ENCODE measurements at places on chromosomes 3 and 15.

DNA sequence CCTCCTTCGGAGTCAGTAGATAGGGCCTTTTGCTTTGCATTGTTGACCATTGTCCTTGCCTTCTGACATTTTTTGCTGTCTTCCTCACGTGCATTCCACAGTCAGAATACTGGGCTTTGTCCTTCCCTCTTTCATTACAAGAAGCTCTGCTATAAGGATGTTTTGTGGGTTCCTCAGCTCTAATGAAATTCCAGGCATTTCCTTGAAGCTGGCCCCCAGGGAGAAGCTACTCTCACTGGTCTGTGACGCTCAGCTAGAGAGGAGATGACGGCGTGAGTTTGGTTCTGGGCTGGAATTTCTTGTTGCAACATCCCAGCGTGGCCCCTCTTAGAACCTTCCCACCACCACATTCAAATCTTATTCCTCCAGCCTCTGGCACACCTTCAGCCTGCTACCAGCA lies 210.2 kb downstream of the TJP1 start:
- no peak for DNase-seq

DNA sequence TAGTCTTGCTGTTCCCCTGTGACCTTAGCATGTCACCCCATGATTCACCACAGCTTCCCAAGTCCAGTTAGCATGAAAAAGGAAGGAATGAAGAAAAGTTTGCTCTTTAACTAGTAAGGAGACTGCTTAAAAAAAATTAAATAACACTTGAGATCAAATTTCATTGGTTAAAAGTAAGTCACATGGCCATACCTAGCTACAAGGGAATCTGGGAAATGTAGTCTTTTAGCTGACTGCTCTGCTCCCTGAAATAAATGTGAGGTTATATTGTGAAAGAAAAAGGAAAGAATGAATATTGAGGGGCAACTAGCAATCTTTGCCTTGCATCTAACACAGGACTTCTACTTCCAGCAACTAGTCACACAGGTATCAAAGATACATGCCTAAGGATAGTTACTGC lies 84.7 kb upstream of the LRRN1 start:
- DNase-seq, result no peak

DNA sequence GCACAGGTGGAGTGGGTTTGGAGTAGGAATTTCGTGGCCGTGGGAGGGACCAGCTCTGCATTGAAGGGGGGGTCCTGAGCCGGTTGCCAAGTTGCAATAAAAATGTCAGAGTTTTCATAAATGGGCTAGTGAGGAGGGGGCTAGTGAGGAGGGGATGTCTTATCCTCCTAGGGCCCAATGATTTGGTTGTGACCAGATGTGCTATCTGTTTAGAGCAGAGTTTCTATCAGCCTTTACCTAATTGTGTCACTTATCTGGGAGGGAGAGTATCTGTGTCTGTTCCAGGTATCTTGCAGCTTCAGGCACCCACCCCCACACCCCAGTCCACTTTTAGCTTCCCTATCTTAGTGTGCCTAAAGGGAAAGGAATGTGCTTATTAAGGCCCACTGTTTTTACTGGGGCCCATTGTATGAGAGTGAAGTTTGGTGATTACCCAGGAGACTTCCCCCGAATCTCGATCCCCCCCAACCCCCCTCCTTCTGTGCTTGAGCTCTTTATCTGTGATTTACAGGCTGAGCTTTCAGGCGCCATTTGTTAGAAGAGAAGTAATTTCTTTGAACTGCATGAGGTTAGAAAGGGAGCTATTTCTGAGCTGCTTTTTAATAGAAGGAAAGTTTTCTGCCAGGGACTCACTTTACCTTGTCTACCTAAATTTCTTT lies 42.6 kb downstream of the PPCDC start:
- no peak for DNase-seq

DNA sequence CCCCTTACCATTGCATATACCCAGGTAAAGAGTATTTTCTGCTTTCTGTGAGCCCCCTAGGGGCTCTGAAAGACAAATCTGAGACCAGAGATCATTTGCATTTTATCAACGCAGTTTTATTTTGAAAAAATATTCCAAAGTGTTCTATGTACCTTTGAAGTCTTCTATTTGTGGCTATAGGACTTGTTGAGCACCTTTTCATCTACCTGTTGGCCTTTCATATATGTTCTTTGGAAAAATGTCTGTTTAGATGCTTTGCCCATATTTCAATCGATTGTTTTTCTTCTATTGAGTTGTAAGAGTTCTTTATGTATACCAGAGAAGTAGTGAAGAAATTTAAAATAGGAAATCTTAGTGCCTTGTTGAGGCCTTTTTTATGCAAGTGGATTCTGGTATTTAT lies 94.0 kb downstream of the LRRC28 start:
- DNase-seq, result no peak

GRCh38 chr3:152658977-152659720 lies 175.8 kb upstream of the P2RY1 start:
- no peak for DNase-seq

GRCh38 chr15:68435966-68436365 lies 4.0 kb upstream of the ITGA11 start:
- no peak for DNase-seq

DNA sequence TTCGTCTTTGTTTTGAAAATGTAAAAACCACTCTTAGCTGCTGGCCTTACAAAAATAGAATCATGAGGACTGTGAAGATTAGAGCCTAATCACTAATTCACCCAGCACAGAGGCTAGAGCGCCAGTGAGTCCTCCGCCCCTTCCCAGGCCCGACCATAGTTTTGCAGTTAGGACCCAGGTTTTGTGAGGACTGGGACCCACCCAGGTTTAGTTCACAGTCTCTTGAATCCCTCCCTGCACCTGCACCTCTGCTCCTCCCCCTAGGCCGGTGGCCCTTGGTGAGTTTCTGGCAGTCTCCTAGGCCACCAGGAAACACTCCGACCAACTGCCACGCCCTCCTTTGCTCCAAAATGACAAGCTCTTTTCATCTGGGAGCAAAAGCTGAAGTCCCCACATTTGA lies 136.0 kb upstream of the CCDC54 start:
- peak; percentile 37 for DNase-seq

DNA sequence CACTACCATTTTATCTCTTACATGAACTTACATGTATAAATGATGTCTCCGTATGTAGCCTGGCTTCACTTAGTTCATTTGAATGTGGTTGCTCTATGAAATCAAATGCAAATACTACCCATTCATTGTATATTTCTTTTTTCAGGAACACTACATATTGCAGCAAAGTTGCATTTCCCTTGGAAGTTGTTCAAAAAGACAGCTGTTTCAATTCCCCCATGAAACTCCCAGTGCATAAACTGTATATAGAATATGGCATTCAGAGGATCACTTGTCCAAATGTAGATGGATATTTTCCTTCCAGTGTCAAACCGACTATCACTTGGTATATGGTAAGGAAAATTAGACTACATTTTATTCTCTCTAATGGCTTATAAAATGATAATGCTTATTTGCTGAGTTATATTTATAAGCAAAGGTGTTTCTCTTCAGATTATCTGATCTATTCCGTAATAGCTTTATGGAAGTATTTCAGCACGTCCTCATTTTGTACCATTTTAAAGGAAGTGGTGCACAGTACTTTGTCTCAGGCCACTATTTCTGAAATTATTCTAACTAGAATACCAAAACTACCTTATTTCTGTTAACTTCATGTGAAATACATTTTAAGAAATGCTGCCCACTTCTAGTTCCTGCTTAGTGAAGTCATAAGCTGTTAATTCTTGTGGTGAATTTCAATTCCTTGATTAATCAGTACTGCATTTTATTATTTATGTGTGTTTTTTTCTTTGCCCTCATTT lies 95.1 kb downstream of the IL1RAP start:
- no peak for DNase-seq

DNA sequence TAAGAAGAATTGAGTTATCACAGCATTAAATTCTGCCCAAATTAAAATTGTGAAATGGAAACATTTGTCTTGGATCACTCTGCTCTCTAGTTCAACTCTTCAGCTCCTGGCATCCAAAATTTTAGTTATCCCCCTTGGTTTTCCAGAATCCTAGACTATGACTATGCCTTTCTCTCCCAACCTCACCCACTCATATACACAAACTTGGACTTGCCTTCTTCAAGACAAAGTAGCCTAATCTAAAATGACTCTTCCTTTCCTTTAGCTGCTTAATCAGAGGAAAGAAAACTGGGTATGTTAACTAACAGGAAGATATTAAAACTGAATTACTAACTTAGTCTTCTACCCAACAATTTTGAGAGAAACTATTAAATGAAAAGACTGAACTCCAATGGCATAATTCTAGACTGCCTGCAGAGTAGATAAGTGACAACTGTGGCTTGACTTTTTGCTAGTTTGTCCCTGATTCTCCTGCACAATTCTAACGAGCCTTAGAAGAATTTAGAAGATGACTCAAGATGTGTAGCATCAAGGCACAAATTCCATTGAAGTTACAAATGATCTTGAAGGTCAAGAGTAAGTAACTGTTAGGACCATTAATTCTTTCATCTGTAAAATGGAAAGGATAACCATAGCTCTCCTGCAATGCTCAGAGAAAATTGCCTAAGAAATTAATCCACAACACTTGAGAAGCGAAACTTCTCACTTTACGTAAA lies 5.2 kb upstream of the GOLIM4 start:
- no peak for DNase-seq

- no peak for DNase-seq
These were observed 53.4 kb upstream of the LRIG1 start for GRCh38 chr3:66554178-66554577.

- no peak for DNase-seq
These were observed 681.0 kb downstream of the DIPK2A start for GRCh38 chr3:144652573-144652972.

- DNase-seq, result no peak
These were observed 412.5 kb downstream of the TBC1D5 start for GRCh38 chr3:17329927-17330326.

DNA sequence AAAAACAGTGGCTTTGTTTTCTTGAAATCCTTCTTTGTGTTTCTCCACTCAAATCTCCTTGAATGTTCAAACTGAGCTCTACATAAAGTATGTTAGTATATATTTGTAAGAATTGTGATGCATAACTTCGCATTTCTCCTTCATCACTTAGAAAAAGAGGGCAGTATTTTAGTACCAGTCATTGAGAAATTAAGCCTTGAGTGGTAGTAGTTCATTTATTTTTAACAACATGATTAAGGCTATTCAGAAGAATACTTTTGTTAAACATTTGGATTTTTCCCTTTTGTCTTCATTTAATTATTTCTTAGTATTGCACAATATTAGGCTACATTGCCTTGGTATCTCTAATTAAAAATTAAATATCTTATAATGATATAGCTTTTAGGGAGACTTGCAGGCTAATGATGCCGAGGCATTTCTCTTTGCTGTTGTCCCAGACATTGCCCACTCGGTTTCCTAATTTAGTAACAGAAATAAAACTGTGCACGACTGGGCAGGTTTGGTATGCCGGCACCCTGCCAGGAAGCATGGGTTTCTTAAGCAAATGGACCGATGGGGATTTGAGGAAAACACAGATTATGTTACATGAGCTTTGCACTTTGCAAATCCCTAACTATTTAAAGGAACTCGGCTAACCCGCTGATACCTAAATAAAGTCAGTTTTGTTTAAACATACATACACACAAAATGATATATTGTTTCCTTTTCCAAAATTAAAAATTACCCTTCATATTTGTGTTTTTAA lies 54.7 kb downstream of the LRRC28 start:
- DNase-seq, result no peak

DNA sequence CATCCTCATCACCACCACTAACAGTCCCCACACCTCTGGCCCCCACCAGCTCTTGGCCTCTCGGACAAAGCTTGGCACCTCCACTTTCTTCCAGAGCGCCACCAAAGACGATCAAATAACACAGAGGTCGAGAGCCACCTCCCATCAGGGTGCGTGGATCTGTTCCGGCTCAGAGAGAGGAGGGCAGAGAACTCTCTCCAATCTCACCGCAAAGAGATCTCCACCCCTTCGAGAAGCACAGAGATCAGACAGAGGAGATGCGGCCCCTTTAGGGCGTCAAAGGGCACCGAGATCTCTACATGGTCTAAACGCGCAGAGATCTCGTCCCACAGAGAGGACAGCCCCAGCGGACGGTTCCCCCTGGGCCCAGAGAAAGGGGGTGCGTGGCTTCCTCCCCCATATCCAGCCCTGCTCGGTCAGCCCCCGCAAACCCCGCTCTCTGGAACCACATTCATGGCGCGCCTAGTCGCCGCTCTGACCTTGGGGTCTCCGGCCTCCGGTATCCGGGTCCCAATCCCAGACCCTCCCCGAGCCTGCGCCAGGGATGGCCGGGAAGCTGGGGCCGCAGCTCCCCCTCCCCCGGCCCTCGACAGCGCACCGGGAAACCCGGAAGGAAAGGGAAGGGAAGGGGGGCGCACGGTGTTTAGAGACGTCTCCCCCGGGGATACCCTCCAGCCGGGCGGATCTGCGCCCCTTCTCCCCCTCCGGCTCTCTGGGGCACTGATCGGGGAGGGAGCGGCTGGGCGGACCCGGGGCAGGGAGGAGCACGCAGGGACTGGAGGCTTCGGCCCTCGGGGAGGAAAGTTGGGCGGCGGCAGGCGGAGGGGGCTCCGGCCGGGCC lies 608 bp downstream of the SCN5A start:
- DNase-seq, result no peak

- DNase-seq, result no peak
These were observed 218.8 kb downstream of the MEIS2 start for GRCh38 chr15:36881516-36881915.

DNA sequence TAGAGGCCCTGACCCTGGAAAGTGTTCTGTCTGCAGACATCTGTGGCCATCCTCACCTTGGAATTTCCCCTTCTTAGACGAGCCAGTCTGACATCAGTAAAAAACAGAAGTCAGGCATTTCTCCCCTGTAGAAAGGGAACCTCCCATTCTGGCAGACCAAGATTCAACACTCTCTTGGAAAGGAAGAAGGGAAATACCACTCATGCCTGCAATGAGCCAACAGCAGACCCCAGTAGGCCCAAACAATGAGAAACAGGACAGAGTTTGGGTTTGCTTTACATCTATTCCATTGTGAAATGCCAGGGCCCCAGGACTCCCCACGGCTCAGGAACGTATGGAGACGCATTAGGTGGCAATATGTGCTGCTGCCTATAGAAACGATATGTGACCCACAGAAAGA lies 264.0 kb upstream of the NSMCE3 start:
- DNase-seq, result no peak

- no peak for DNase-seq
These were observed 161.4 kb upstream of the POU1F1 start for GRCh38 chr3:87437765-87438164.

- no peak for DNase-seq
These were observed 62.4 kb upstream of the P3H2 start for GRCh38 chr3:190183121-190183520.

DNA sequence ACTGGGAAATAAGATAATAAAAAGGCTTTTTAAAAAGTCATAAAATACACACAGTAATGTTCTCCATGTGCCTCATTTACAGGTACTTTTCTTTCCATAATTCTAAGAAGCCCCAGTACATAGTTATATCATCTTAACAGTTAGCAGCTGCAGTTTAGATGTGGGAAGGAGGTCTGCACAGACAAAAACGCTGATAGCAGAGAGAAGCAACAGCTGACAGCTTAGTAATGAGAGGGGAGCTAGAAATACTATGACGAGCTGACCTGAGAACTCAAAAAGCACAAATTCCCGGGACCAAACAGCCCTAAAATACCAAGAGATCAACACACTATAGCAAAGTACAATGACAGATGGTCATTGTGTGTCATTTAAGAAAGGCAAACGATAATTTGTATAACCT lies 36.7 kb upstream of the ARHGEF3 start:
- DNase-seq, result no peak

GRCh38 chr3:174541708-174542315 lies 317.3 kb upstream of the NAALADL2 start:
- DNase-seq, result no peak

GRCh38 chr15:85430406-85431204 lies 50.2 kb downstream of the AKAP13 start:
- DNase-seq, result no peak

All from B cell (primary cell).